ENCODE measurements at places on chromosomes 3 and 15.

GRCh38 chr15:98003518-98003917, 43.0 kb downstream of the ARRDC4 start:
- DNase-seq: no peak

GRCh38 chr3:14867936-14868570, 49.3 kb downstream of the FGD5 start:
- no peak for DNase-seq

DNA sequence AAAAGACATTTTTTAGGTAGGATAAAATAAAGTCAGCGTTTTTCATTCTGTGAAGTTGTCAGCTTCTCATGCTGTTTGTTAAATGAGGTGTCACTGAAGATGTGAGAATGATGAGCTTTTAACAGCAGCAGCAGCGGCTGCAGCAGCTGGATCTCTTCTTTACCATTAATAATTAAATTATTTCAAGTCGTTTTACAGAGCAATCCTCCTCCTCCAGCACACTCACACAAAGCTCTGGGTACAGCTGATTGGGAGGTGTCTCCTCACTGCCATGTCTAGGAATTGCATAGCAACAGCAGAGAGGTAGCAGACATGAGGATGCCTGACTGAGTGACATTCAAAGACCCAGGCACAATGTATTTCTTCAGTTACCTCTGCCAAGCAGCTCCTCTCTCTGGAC, 46.7 kb upstream of the PLAAT1 start:
- no peak for DNase-seq

DNA sequence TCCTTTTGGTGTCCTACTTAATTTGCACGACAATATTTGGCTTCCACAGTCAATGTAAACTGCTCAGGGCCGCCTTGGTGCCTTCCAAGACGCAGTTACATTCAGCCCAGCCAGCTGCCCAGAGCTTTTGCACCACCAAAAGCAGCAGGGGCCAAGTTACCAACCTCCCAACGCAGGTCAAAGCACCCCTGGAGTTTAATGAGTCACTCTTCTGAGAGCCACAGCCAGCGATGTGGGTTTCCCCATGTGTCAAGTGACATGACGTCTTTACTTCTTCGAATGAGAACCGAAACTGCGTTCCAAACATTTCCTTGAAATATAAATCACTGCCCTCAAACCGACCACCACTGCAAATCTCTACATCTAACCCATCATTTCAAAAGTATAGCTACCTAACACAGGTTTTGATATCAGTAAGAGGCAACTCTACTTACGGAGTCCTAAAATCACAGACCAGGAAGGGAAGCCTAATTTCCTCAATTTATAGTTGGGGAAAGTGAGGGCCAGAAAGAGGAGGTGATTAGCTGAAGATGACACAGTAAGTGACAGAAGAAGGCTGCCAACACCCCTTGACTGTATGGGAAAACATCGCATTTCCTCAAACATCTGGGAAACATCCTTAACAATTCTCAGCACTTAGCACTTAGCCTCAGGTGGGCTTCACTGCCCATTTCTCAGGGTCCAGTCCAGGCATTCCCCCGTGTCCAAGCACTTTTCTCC, 24.5 kb downstream of the MB21D2 start:
- peak; percentile 75 for DNase-seq

DNA sequence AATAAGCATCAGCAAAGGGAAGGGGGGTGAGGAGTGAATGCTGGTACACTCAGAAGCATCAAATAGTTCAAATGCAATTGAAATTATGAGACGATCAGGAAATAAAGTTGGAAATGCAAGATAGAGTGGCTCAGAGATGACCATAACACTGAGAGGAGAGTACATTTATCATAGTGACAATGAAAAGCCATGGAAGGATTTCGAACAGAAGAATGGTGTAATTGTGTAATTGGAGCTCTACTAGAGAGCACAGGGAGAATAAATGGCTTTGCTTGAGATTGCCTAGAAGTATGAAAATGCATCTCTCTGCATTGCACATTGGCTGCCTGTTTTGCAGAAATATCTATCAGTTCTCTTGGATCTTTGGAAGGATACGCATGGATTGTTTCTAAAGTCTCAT, 163.3 kb downstream of the TP63 start:
- DNase-seq: no peak

DNA sequence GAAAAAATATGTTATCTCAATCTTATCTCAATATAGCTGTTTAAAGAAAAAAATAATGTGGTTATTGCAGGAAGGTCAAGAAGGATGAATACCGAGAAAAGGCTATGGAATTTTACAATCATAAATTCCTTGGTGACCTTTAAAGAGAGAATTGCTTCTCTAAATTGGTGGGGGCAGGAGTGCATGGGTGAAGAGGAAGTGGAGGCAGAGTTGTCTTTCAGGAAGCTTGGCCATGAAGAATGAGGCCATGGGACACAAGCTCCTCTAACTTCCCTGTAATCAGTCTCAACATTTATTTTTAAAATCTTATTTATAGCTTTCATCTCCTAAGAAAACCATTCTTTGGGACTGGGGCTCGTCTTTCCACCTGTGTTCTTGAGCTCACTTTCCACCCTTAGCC, 22.4 kb upstream of the ALDH1A2 start:
- DNase-seq: no peak

- DNase-seq: no peak
Measured at GRCh38 chr15:99387421-99388168, 136.3 kb downstream of the LRRC28 start.

- DNase-seq: no peak
Measured at GRCh38 chr3:25452740-25453139, 24.7 kb downstream of the RARB start.

- no peak for DNase-seq
Measured at GRCh38 chr3:115790759-115791158, 167.4 kb downstream of the GAP43 start.

DNA sequence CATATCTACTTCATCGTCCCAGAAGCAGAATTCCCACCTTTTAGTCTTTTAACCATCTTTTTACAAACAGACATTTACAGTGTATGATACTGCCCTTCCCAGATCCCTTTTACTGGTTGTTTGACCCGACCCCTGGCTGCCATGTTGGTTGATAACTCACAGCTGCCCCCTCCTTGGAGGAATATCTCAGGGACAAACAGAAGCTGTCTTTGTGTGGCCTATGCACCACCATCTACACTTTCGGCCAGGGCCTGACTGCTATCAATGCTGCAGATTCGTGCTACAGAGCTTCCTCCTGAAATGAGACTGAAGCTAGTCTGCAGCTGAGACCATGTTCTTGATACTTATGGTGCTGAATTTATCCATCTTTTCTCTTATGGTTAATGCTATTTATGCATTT, 6.6 kb upstream of the POLQ start:
- DNase-seq: no peak

DNA sequence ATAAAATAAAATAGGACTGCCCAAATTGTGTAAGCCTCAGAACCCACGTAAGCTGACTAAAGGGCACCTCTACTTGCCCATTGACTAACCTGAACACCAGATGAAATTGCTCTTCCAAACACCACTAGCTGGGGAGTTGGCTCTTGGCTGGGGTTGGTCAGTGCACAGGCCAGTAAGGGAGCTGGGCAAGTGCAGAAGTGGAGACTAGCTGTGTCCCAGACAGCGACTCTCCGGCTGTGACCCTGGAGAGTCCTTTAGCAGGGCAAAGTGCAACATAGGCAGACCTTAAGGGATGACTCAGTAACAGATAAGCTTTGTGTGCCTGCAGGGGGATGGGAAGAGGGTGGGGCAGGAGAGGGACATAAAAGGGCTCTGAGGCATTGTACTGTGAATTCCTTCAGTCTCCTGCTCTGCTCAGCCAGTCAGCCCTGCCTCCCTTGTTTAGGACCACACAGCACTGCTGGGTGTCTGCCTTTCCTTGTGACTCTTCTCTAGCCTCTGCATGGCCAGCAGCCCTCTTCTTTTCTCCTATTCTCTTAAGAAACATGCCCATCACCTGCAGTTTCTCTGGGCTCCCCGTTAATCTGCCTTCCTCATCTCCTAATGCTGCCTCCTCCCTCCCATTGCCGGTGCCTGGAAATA, 13.2 kb downstream of the NR1I2 start:
- DNase-seq: no peak

DNA sequence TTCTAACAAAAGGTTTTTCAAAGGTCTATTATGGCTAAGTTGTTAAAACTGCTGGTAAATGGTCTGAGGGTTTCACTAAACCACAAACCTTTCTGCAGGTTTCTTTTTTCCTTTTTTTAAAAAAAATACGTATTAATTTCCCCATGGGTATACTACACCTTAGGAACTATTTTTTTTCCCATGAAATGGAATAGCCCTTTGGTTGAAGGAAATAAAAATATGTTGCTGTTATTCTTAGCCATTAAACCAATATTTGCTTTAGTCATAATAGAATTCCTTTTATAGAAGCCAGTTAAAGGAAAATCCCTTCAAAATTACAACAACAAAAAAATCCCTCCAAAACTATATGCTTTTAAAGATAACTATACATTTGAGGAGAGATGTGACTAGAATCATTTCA, 1303.3 kb downstream of the ROBO2 start:
- no peak for DNase-seq

DNA sequence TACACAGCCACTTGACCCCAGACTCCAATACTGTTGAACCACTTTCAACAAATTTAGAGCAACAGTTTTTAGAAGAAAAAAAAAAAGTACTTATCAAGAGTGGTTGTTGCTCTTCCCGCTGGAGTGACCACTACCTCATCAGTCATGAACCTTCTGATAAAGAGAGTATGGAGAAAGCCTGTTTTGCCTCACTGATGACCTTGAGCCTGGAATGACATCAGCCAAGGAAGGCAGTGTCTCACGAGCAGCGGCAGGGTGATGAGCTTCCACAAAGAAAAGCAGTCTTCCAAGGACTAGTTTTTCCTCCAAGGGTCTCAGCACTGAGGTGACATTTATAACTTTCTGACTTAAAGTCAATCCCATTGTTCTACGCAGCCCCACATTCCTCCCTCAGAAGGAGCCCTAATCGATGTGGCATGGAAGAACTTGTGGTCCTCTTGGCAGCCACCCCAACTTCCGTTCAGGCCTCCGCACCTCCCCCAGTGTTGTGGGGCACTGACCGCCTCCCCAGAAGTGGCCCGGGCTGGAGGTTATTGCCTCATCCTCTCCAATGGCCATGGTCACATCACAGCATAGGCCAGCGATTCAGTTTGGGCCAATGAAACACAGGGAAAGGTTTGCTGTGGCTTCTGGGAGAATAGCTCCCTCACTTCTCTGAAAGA, 1.8 kb upstream of the CYP11A1 start:
- DNase-seq: no peak

DNA sequence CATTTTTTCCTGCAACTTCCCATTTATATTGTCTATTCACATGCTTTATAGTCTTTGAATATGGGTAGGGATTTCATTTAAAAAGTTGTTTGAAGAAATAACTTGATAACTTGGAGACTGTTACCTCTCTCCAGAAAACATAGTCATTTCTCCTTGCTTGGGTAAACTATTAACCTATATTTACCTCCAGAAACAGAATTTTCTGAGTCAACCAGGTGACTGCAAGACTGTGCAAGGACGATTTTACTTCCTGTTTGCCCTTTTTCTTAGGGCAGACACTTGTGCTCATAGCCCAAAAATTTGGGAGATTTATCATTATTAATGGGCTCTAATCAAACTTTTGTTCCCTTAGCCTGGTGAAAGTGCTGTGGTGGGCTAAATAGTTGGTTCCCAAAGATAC, 14.3 kb upstream of the MOBP start:
- no peak for DNase-seq

DNA sequence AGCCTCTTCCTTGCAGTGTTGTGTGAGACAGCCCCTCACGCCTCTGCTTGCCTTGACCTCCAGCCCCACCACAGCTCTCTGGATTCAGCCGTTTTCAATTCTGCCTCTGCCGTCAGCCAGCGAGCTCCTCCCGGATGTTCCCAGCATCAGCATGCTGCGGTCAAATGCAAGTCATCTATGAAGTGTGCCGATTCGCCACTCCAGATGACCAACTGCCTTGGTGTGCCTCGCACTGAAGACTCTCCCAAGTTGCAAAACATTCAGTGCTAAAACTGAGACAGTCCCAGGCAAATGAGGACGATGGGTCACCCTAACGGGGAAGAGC, 30.6 kb upstream of the RASA2 start:
- DNase-seq: no peak

- DNase-seq: no peak
Measured at GRCh38 chr3:126034481-126035361, 49.2 kb downstream of the SLC41A3 start.
